Immature natural killer cell (primary cell): ENCODE measurements at places on chromosomes 5 and 9.
A peak's percentile ranks its signal among the peaks of the same experiment; 100 is the strongest.

DNA sequence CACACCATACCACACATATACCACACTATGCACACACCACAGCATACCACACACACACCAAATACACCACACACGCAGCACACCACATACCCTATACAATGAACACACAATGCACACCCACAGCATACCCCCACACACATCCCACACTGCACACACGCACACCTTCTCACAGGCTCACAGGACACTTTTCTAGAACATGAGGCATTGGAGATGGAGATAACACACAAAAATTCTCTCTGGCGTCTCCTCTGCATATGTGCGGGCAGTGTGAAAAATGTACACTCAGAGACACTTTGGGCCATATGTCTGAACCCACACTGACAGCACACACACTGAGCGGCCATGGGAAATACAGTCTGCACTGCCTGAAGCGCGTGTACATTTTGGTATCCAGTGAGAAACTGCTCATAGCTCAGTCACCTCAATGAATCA is 278.1 kb downstream of the GADD45G start:
- no peak for DNase-seq
- no peaks in the 10 kb centered on the region for H3K36me3 ChIP-seq
- no peak overlapping the region for H3K27ac ChIP-seq
- H3K4me3 ChIP-seq = no peak overlapping the region

- peaks cover 20% of the 10 kb centered on the region for H3K4me1 ChIP-seq
- no peak for DNase-seq
- H3K27me3 ChIP-seq = peaks cover 8% of the 10 kb centered on the region
- peak overlapping the region; percentile 96 for H3K4me3 ChIP-seq
- no peaks in the 10 kb centered on the region for H3K36me3 ChIP-seq
Measured at GRCh38 chr5:133026664-133027153, 360 bp upstream of the ZCCHC10 start.

- DNase-seq = no peak
- H3K36me3 ChIP-seq = peaks cover 46% of the 10 kb centered on the region
- no peaks in the 10 kb centered on the region for H3K27me3 ChIP-seq
- peak overlapping the region; percentile 64 for H3K27ac ChIP-seq
- H3K4me3 ChIP-seq = no peak overlapping the region
Measured at GRCh38 chr5:16457853-16458252, 7.7 kb downstream of the ZNF622 start.

GRCh38 chr5:36040651-36041536 is 25.8 kb downstream of the UGT3A2 start:
- H3K27me3 ChIP-seq = peaks cover 1% of the 10 kb centered on the region
- H3K27ac ChIP-seq = no peak overlapping the region
- no peaks in the 10 kb centered on the region for H3K4me1 ChIP-seq
- no peaks in the 10 kb centered on the region for H3K36me3 ChIP-seq
- no peak for DNase-seq

DNA sequence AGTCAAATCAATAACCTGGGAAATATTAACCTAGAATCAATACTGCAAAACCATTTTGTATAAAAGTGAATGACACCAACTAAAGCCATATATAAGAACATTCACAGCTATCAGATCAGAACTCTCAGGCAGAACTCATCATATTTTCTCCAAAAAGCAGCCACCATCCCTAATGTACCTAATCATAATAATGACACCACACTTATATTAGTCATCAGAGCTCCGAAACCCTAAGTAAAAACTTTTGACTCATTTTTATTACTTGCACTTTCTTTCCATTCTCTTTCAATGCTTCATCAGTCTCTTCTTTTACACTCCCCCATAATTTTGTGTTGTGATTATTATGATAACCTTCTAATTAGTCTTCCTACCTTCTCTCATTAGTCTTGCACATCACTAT is 45.3 kb downstream of the INSL6 start:
- H3K27ac ChIP-seq = no peak overlapping the region
- no peaks in the 10 kb centered on the region for H3K4me1 ChIP-seq
- peaks cover 5% of the 10 kb centered on the region for H3K27me3 ChIP-seq
- no peak for DNase-seq

DNA sequence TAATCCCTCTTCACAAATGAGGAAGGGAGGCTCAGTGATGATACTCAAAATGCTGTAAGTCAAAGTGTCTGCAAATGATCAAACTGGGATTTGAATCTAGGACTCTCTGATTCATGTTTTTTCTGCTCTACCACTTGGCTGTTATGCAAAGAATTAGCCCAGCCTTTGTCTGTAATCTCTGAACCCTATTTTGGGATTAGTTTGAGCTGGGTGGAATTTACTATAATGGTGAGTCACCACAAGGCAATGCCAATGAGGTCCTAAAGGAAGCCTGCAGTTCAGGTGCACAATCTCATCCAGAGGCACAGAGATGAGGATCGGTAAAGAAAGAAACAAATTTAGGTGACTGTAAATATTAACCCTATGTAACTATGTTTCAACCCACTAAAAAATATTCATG is 29.2 kb downstream of the RFK start:
- no peaks in the 10 kb centered on the region for H3K4me1 ChIP-seq
- no peaks in the 10 kb centered on the region for H3K27me3 ChIP-seq
- DNase-seq = no peak
- no peak overlapping the region for H3K27ac ChIP-seq

DNA sequence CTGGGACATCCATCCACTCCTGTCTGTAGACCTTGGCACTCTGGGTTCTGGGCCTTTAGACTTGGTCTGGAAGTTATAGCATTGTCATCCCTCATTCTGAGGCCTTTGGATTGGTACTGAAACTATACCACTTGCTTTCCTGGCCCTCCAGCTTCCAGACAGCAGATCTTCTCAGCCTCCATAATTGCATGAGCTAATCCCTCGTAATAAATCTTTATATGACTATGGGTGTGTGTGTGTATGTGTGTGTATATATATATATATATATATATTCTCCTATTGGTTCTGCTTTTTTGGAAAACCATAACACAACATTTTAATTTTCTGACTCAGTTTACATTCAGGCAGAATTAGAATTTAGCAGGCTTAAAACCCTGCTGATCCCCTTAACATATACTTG is 180.5 kb downstream of the ENC1 start:
- H3K27ac ChIP-seq = no peak overlapping the region
- no peaks in the 10 kb centered on the region for H3K36me3 ChIP-seq
- no peaks in the 10 kb centered on the region for H3K4me1 ChIP-seq
- DNase-seq = no peak
- H3K4me3 ChIP-seq = no peak overlapping the region

- H3K27me3 ChIP-seq = peaks cover 14% of the 10 kb centered on the region
- peak overlapping the region; percentile 86 for H3K4me3 ChIP-seq
- H3K4me1 ChIP-seq = peaks cover 39% of the 10 kb centered on the region
- DNase-seq = peak; percentile 51
Measured at GRCh38 chr5:1536871-1537602, 13.3 kb upstream of the LPCAT1 start.

GRCh38 chr9:1832960-1833359 is 182.2 kb upstream of the SMARCA2 start:
- no peaks in the 10 kb centered on the region for H3K4me1 ChIP-seq
- H3K4me3 ChIP-seq = no peak overlapping the region
- H3K27me3 ChIP-seq = peaks cover 5% of the 10 kb centered on the region
- H3K36me3 ChIP-seq = no peaks in the 10 kb centered on the region
- DNase-seq = no peak

DNA sequence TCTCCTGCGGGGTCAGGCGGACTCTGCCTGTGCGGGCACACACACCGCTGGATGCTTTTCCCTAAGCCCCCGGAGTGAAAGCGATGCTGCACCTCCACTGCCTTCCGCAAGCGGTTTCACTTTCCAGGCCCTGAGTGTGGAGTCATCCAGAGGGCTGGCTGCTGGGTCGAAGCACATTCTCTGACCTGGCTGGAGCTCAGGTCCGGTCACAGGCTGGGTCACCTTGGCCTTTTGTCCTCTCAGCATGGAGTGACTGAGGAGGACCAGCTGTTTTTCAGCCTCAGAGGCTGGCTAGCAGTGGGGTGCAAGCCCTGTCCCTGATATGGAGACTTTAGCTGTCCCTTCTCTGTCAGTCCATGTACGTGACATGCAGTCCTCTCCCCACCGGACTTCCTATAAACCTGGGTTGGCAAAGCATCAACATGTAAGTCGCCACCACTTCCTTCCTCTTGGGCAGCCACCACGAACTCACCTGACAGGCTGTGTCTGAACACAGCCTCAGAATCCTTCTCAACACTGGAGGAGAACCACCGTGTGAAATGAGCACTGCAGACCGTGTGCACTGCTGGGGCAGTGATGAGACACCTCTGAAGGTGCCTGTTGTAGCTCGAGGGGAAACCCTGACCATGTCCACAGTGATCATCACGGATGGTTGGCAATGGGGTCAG is 51.3 kb downstream of the GADD45G start:
- H3K36me3 ChIP-seq = no peaks in the 10 kb centered on the region
- peaks cover 7% of the 10 kb centered on the region for H3K27me3 ChIP-seq
- H3K4me3 ChIP-seq = no peak overlapping the region
- peaks cover 11% of the 10 kb centered on the region for H3K4me1 ChIP-seq
- peak; percentile 4 for DNase-seq

GRCh38 chr9:135240871-135241311 is 153.4 kb downstream of the OLFM1 start:
- H3K27me3 ChIP-seq = peaks cover 4% of the 10 kb centered on the region
- no peak for DNase-seq
- no peaks in the 10 kb centered on the region for H3K4me1 ChIP-seq
- no peaks in the 10 kb centered on the region for H3K36me3 ChIP-seq
